OCI-LY7 (cell line): ENCODE measurements at places on chromosomes 16 and 17.

DNA sequence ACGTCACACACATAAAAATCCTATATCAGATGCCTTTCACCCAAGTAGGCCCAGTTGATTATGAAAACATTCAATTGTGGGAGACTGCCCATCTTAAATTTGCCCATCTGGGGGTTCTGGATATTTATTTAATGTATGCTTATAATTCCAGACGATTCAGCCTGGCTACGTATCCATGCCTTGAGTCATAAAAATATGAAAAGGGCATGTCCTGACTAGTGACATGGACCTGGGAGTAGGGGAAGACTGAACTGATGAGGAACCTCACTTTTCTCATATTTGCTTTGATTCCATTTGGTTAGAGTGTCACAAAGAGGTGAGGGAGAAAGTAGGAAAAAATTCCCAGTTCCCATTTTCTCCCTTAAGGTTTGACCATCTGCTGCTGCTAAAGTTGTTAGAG lies 122.5 kb upstream of the GNAO1 start:
- DNase-seq = no peak

DNA sequence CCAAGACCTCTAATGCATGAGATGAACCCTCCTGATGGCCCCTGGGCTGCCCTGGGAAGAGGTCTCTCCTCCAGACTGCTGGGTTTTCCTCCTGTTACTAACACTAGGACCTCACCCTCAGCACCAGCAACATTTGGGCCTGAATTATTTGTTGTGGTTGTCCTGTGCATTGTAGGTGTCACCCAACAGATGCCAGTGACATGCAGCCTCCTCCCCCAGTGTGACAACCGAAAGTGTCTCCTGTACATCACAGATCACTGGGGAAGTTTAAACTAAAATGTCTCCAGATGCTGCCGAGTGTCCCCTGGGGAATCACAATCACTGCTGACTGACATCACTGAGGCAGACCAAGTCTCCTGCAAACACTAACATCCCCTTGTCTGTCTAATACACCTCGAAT lies 74.8 kb downstream of the SLC5A11 start:
- DNase-seq = no peak

DNA sequence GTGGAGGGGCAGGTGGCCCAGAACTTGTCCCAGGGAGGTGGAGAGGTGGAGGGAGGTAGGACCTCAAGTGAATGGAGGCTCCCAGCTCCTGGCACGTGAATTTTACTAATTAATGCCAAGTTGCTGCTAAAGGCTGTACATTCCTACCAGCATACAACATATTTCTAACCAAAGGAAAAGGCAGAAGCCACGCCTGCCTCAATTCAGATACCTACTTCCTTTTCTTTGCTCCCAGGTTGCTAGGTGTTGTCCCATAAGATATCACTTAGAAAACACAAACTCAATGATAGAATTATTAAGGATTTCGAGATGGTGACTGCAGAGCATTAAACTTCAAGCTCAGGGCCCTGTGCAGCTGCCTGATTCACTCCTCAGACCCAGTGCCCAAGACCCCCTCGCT lies 20.5 kb upstream of the SMPD3 start:
- no peak for DNase-seq

- DNase-seq = no peak
These were observed 15.0 kb downstream of the CAVIN1 start for GRCh38 chr17:42408061-42408460.

GRCh38 chr16:88286301-88286923 lies 96.3 kb upstream of the ZNF469 start:
- no peak for DNase-seq

DNA sequence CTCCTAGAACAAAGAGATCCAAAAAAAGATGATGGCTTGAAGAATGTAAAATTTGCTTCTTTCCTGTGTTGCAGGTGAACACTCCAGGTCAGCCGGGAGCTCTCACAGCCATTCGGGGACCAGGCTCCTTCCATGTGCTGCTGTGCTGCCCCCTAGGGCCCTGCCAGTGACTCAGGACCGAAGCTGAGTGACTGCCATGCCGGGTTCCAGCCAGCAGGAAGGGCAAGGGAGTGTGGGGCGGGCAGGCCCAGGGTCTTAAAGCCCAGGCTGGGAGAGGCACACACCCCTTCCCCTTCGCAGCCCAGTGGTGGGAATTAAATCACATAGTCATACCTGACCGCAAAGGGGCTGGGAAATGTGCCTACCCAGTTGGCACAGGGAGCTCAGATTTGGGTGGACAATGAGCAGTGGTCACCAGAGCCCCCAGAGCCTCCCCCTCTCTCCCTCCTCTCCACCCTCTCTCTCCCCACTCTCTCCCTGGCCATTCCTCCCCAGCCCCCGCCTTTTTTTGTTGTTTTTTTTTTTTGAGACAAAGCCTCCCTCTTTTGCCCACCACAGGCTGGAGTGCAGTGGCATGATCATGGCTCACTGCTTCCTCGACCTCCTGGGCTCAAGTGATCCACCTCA lies 11.5 kb downstream of the EPOP start:
- DNase-seq = peak; percentile 78

GRCh38 chr16:51500306-51500705 lies 349.2 kb upstream of the SALL1 start:
- no peak for DNase-seq

- DNase-seq = peak; percentile 62
These were observed at the start of gene NTN3 for GRCh38 chr16:2471016-2471652. Gene NTN3 (plus strand): TSS chr16:2471297. CDS start chr16:2471702, 405 bp downstream.

- no peak for DNase-seq
These were observed 198 bp upstream of the SHISA9 start for GRCh38 chr16:12901204-12901596.

DNA sequence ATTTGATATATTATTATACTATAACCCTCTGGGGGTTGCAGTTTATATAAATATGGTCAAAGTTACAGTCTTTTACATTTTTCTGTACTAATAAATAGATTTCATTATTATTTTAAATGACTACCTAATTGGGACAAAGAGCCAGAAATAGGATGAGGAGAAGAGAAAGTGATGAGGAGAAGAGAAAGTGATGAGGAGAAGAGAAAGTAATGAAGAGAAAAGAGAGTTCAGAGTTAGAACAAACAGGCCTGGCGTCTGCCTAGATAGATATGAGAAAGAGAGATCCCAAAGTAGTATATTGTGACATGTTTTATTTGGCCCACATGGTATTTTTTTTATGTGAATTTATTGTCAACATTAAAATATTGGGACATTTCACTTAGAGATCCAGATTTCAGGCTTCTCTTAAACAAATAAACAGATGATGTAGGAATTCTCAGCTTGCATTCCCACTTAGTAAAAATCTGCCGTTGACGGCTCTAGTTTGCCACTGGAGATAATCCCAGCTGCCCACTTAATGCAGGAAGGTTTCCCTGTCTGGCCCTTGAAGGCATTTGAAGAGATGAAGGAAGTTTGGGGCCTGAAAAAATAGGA lies 210.7 kb downstream of the STX8 start:
- DNase-seq = no peak

- no peak for DNase-seq
These were observed 10.8 kb downstream of the C16orf90 start for GRCh38 chr16:3484318-3485096.

- no peak for DNase-seq
These were observed 9.1 kb upstream of the MSI2 start for GRCh38 chr17:57247261-57247660.

- no peak for DNase-seq
These were observed 32.0 kb downstream of the PIMREG start for GRCh38 chr17:6476076-6476809.

- DNase-seq = no peak
These were observed 70.8 kb downstream of the SHISA9 start for GRCh38 chr16:12972246-12972645.

DNA sequence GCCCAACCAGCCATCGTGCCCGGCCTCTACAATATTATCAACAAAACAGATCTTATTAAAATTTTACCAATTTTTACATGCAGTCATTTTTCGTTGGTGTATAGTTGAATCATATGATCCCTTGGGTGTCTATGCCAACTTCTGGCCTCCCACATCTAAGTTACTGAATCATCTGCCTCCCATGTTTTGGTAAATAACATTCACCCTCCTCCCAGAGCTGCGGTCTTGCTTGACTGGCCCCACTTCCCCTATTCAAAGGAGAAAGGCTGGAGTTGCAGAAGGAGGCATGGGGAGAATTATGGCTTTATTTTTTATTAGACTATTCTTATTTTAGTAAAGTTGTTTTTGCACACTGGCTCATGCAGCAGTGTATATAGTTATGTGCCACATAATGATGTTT lies 18.5 kb upstream of the CCL23 start:
- DNase-seq = no peak

DNA sequence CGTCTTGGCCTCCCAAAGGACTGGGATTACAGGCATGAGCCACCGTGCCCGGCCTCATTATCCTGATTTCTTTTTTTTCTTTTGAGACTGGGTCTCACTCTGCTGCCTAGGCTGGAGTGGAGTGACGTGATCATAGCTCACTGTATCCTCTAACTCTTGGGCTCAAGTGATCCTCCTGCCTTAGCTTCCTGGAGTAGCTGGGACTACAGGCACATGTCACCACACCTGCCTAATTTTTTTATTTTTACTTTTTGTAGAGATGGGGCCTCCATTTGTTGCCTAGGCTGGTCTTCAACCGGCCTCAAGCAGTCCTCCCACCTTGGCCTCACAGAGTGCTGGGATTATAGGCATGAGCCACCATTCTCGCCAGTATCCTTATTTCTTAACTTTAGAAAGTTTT lies 3.5 kb downstream of the TENT4B start:
- no peak for DNase-seq

GRCh38 chr16:79362300-79362970 lies 238.1 kb downstream of the MAF start:
- DNase-seq = no peak

DNA sequence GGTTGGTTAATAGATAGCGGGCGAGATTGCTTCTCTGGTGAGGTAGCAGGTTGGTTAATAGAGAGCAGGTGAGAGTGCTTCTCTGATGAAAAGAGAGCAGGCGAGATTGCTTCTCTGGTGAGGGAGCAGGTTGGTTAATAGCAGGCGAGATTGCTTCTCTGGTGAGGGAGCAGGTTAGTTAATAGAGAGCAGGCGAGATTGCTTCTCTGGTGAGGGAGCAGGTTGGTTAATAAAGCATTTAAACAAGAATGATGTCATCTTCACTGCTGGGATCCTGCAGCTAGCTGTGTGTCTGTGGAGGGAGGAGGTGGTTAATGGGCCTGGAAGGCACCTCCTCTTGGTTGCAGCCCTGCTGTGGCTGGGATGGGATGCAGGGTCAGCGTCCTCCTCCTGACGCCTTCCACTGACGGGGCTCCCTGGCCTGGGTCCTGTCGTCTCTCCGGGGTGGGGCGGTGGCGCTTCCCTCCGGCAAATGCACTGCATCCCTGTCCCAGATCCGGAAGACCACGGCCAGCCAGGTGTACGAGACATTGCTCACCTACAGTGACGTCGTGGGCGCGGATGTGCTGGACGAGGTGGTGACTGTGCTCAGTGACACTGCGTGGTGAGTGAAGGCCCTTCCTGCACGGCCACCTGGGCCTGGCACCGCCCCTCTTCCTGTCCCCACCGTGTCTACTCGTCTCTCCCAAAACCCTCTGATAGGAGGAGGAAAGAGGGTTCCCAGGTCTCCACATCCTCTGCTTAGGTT lies 99.2 kb upstream of the ZNF750 start:
- DNase-seq = no peak

- no peak for DNase-seq
These were observed 8.3 kb downstream of the MT2A start for GRCh38 chr16:56616608-56617211.

DNA sequence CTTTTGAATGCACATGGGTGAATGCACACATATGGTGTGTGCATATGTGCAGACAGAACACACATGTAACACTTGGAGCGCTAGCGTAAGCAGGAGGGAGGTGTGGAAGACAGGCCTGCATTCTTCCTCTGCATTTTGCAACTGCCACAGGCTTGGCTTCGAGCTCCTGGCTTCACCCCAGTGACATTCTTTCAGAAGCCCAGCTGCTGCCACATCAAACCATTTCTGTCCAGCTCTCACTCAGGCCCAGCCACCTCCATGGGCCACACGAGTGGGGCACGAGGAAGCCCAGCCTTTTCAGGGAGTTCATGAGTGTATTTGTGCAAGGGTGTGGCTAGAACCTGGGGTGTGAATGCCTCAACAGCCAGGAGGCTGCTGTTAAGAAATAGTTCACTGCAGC lies 18.8 kb downstream of the LGALS3BP start:
- DNase-seq = no peak

- peak; percentile 53 for DNase-seq
These were observed 33.2 kb downstream of the CYTH1 start for GRCh38 chr17:78748730-78749317.

- DNase-seq = peak; percentile 58
These were observed 27.7 kb upstream of the IL21R start for GRCh38 chr16:27374221-27374803.

GRCh38 chr16:70438585-70438968 lies 323 bp downstream of the ST3GAL2 start:
- DNase-seq = no peak

- no peak for DNase-seq
These were observed 11.7 kb downstream of the ATPAF2 start for GRCh38 chr17:18027280-18027679.

GRCh38 chr17:14004927-14005620 lies 64.2 kb upstream of the COX10 start:
- no peak for DNase-seq
